ENCODE measurements at places on chromosomes 11 and 22.

- no peak for DNase-seq
These were observed 1217.9 kb downstream of the LRRC4C start for GRCh38 chr11:40241524-40242051.

DNA sequence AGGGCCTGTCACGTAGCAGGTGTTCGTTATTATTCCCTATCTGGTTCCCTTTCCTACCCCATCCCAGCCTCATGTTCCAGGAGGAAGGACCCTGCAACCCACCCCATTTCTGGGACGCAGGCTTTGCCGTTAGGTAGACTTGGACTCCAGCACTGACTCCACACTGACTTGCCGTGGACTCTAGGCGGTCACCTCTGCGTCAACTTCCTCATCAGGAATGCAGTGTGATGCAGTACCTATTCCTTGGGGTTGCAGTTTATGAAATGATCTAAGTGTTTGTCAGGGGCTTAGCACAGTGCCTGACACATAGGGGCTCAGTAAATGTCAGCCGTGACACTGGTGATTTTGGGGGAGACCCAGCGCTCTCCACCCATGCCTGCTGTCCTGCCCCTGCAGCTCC lies 16.8 kb downstream of the DGKZ start:
- DNase-seq: no peak

GRCh38 chr11:59822989-59823566 lies 12.5 kb upstream of the MRPL16 start:
- DNase-seq: peak; percentile 62

- no peak for DNase-seq
These were observed 455.9 kb downstream of the MN1 start for GRCh38 chr22:27345691-27346090.

- no peak for DNase-seq
These were observed 10.5 kb downstream of the PIWIL3 start for GRCh38 chr22:24763872-24764485.

- DNase-seq: no peak
These were observed 23.5 kb upstream of the TIMP3 start for GRCh38 chr22:32777987-32778386.

- no peak for DNase-seq
These were observed 9.2 kb upstream of the AIFM3 start for GRCh38 chr22:20957683-20958431.

GRCh38 chr11:57566905-57567514 lies 462 bp downstream of the UBE2L6 start:
- DNase-seq: peak; percentile 46

DNA sequence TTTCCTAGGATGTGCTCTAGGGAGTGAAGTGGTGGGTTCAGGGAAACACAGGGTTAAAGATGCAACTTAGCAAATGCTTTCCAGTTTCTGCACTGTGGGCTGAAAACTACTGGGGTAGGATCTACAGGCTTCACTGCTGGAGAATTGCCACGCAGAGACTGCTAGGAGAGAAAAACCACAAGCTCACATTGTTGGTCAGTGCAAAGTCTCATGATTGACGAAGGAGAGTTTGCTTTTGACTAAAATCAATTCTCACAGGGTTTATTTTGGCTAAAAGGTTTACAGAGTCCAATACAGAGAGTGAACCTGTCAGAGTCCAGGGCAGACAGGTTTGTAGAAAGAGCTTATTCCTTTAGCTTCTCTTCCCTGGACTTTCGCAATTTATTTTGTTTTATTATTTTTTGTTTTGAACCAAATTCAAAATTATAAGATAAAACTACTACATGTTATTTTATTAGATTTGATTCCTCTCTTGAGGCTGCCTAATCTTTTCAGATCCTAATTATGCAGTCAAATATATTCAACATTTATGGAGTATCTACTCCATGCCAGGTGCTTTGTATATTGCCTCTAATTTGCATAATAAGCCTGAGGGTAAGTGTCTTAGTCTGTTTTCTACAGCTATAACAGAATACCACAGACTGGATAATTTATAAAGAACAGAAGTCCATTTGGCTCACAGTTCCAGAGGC lies 64.7 kb downstream of the MTNR1B start:
- no peak for DNase-seq

GRCh38 chr22:25663654-25664053 lies 78.3 kb upstream of the MYO18B start:
- DNase-seq: no peak

Measured in CD4-positive, alpha-beta T cell treated with Interleukin-21 for 1 hour (primary cell).